Renal cortical epithelial cell (primary cell): ENCODE measurements at places on chromosomes 4 and X. TPM values are rescaled to one million over a fixed set of nuclear protein-coding genes. Genes with fewer than 3 reads are reported as not detected.

GRCh38 chr4:139241784-139242151 lies 38.3 kb downstream of the MGARP start:
- DNase-seq: no peak

- no peak for DNase-seq
Observed at GRCh38 chrX:10577853-10578252, 42.5 kb downstream of the MID1 start.

DNA sequence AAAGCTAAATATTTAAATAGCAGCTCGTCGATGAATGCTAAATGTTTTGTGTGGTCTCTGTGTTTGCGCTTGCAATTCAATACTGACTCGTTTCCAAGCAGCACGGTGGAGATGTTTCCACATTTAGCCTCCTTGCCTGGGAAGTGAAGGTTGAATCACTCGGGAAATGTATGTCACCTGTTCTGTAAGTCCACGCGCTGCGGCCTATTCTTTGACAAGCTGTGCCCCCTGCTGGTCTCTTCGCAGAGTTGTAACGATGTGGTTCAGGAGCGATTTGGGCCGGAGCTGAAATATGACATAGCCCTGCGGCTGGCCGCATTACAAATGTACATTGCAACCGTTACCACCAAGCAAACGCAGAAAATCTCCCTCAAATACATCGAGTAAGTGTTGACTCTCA lies 89.6 kb upstream of the PRPS2 start:
- peak; percentile 58 for DNase-seq

DNA sequence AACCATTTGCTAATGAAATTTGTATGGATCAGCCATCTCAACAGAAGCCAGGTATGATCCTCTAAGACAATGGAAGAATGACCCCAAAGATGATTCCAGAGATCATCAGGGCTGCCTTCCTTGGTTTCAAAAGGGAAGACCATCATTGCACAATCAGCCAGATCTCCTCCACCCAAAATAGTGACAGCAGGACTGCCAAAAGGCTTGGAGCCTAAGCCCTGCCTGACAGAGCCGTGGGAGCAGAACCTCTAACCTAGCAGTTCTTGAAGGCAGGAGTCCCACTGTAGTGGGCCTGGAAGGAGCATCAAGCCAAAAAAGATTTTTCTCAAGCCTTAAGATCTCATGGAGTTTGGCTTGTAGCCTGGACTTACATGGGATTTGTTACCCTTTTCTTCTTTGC lies 226.0 kb downstream of the RASL11B start:
- DNase-seq: no peak

GRCh38 chr4:64613046-64613445 lies 203.8 kb upstream of the TECRL start:
- no peak for DNase-seq

DNA sequence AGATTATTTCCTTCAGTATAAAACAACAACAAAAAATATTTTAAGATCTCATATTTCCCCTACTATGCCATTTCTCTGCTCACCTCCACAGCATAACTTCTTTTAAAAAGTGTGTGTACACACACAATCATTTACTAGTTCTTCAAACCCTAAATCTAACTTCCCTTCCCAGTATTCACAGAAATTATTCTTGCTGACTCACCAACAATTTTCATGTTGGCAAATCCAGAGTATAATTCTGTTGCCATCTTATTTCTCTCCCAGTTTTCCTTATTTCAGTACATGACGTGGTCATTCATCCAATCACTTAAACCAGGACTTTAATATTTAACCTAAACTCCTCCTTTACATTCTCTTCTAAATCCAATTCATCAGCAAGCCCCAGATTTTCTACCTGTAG lies 11.4 kb upstream of the RAP1GDS1 start:
- DNase-seq: no peak

DNA sequence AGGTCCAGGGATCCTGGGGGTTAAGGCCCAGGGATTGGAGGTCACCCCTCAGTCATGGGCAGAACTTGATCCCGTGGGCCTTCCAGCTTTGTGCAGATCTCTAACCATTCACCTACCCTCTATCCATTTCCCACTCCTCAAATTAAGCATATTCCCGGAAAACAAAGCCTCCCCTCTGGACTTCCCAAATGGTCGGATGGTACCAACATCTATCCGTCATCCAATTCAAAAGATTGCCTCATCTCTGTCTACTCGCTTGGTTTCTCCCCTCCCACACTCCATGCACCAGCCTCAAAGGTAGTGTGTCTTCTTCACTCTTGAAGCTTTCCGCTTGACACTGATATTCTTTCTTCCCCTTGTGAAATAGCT lies 473 bp upstream of the BCLAF3 start:
- DNase-seq: no peak

DNA sequence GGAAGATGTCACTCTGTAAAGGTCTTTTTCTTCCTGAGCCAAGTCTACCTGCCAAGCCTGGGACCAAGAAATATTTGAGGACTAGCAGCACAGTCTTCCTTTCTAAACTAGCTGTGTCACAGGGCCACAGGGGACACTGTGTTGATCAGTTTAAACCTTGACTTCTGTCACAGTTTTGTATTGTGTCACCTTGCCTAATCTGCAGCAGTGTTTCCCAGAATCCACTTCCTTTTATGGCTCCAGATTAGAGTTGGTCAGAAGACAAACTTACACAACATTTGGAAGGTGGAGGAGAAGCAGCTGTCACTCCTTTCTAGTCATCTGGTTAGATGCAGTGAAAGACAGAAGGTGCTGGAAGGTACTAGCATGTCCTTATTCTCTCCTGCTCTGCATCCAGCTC lies 143.1 kb upstream of the BCOR start:
- no peak for DNase-seq

GRCh38 chrX:118228041-118228440 lies 111.4 kb upstream of the KLHL13 start:
- no peak for DNase-seq

DNA sequence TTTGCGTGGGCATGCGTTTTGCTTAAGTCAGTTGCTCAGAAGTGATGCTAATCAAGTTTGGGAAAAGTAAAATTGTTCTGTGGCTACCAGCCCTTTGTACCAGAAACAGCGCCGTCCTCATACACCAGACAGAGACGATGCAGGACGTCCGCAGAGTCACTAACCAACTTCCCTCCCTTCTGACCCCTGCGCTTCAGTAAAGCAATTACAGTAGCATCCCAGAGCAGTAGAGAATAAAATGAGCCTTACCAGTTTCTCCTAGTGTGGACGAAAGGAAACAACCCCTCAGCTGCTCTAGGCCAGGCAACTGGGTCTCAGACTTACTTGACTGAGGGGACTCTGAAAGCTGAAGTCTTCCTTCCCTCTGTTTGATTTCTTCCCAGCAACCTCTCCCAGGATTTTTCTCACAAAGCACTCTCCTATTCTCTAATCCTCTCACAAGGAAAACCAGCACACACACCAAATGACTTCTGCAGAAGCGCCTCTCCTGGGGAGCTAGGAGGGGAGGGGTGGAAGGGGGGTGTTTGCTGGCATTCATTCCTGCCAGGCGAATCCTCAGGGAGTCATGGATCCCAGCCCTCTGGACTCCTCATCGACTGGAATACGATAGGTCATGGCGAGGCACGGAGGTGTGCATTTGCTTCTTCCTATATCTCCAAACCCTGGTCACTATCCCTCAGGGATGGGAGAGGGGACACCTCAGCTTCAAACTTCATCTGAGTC lies 56.0 kb upstream of the MID1 start:
- no peak for DNase-seq

DNA sequence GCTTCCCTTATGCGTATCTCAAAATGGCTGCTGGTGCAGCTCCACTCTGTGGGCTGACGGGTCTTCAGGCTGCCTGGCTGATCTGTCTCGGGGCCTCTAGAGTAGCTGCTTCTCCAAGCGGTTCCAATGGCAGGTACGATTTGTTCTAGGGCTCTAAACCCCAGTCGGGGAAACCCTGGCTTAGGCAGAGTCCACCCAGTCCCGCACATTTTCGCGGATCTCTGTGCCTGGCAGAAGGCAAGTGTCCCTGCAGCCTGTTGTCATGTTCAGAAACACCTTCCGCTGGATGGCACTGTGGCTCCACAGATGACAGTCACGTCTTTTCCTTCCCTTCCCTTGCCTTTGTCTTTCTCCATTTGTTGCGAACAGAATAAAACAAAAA lies 54.4 kb downstream of the NBDY start:
- DNase-seq: no peak

DNA sequence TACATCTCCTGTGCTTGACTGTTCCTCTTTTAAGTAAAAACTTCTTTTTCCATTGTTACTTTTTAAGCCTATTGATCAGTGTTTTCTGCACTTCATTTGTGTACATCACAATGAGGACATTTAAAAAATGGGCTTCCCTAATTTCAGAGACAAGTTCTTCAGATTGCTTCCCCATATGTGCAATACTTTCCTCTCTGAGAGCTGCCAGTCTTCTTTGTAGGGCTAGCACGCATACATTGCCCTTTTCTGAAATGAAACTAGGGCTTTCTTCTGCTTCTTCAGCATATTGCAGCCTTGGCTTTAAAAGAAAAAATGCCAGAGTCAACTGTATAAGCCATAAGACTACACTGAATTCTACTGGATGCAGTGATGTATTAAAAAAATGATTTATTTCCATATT lies 37.8 kb downstream of the FAT4 start:
- no peak for DNase-seq

- no peak for DNase-seq
Observed at GRCh38 chr4:76989391-76990061, 40.0 kb downstream of the SEPTIN11 start.

- DNase-seq: no peak
Observed at GRCh38 chr4:138248058-138248457, 5.9 kb upstream of the SLC7A11 start.

DNA sequence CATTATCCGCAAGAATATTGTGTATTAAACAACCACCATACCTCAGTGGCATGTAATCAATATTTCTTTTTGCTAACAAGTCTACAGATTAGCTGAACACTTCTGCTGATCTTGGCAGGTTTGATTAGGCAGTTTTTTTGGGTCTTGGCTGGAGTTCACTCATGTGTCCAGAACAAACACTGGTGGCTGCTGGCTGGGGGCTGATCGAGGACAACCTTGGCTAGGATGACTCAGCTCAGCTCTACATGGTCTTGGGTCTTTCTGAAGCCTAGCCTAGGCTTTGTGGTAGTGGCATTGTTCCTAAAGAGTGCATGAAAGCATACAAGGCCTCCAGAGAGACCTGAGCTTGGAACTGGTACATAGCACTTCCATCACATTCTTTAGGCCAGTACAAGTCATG lies 41.1 kb downstream of the PPEF1 start:
- no peak for DNase-seq

DNA sequence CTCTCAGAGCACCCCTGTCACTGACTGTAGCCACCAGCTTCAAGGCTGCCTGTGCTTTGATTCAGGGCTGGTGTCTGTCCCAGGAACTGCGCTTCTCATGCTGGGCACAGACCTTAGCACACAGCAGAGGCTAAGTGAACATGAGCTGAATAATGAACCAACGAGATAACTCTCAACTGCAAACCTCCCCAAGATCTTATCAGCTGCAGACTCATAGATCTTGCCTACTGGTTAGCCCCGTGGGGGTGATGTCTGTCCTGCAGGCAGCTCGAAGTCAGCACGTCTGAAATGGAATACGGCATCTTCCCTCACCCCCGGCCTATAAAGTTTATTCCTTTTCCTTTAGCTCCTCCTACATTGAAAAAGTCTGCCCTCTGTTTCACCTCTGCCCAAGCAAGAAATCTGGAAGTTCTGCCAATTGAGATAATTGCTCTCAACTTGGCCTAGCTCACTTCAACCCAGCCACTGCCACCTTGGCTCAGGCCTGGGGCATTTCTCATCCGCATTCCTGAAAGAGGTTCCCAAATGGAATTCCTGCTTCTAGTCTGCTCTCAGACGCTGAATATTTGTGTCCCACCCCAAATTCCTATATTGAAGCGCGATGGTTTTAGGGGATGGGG lies 73.7 kb downstream of the GATB start:
- DNase-seq: no peak

DNA sequence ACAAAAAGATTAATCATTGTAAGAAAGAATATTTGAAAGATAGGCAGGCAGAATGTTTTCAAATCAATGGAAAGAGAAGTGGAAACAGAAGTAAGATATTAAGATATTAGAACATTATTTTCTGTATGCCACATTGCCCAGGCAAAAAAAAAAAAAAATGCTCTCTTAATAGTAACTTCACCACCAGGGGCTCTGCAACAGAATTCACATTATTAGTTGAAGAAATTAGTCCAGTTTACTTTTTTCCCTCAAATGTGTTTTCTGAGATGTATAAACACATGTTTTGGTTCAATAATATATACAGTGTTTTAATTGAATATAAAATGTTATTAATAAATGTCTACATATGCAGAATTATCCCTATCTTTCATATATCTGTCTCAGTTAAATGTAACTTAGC lies 78.0 kb upstream of the ADAD1 start:
- no peak for DNase-seq

GRCh38 chrX:119647089-119647488 lies 40.9 kb upstream of the NKRF start:
- no peak for DNase-seq

- DNase-seq: peak; percentile 64
Observed at GRCh38 chr4:40586034-40586433, 43.6 kb downstream of the RBM47 start.

DNA sequence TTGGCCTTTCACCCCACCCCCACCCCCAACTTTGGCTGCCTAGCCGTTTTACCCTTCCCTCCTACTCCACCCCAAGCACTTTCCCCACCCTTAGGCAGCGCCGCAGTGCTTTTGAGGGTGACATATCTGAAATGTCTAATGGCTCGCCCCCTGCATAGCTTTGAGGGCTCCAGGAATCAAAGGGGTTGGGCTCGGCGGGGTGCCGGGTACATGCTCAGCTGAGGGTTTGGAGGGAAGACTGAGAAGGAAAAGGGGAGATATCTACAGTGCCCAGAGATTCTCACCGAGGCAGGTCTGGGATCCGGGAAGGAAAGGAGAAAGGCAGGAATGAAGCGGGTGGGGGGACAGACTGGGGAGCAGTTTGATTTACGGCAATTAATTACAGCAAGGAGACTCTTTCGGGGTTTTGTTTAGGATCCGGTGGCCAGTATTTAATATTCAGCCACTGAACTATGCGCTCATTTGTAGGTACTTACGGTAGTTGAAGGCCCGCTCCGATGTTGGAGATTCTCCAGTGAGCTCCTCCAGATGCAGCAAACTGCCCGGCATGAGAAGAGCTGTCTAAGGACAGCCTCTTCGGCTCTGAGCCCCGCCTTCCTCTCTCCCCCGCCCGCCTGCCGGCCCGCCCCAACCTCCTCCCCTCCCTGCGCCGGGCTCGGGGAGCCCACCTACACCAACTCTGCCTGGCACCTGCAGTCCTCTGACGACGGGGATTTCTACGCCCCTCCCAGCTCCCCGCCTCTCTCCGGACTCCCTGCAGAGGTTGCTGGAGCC lies at the start of gene IGSF1:
TSS of gene IGSF1 (minus strand) at position 569 of the 774 bp plus-strand sequence. CDS start 2,632 bp downstream, outside the sequence.
- DNase-seq: peak; percentile 18

- no peak for DNase-seq
Observed at GRCh38 chr4:112859456-112860184, 189.8 kb upstream of the ANK2 start.

- DNase-seq: no peak
Observed at GRCh38 chr4:168860827-168861226, 149.2 kb downstream of the CBR4 start.

Gene NSG1
- total RNA-seq: 0.69 and 1.0 TPM in 2 replicates

Gene ABHD18
- total RNA-seq: 15.1 and 17.0 TPM in 2 replicates

Gene MTMR8
- total RNA-seq: 1.1 and 1.4 TPM in 2 replicates

Gene AMBN
- total RNA-seq: not detected in 2 replicates

Gene BTC
- 8.9 and 15.3 TPM in 2 replicates for total RNA-seq

Gene MAGEA8
- not detected in 2 replicates for total RNA-seq

Gene GYPB
- total RNA-seq: not detected in 2 replicates

Gene MAGEE2
- total RNA-seq: not detected in 2 replicates

Gene KLB
- total RNA-seq: not detected in 2 replicates

Gene GATA1
- not detected in 2 replicates for total RNA-seq

Gene RTL3
- not detected in 2 replicates for total RNA-seq

Gene PAGE2B
- total RNA-seq: not detected in 2 replicates

Gene PCDH10
- 0.17 and 0.40 TPM in 2 replicates for total RNA-seq
